ENCODE measurements at places on chromosomes 12 and 14.

- no peak for DNase-seq
These were observed 599.1 kb downstream of the CCER1 start for GRCh38 chr12:90355711-90356355.

GRCh38 chr14:98792171-98792570, 479.8 kb downstream of the BCL11B start:
- no peak for DNase-seq

DNA sequence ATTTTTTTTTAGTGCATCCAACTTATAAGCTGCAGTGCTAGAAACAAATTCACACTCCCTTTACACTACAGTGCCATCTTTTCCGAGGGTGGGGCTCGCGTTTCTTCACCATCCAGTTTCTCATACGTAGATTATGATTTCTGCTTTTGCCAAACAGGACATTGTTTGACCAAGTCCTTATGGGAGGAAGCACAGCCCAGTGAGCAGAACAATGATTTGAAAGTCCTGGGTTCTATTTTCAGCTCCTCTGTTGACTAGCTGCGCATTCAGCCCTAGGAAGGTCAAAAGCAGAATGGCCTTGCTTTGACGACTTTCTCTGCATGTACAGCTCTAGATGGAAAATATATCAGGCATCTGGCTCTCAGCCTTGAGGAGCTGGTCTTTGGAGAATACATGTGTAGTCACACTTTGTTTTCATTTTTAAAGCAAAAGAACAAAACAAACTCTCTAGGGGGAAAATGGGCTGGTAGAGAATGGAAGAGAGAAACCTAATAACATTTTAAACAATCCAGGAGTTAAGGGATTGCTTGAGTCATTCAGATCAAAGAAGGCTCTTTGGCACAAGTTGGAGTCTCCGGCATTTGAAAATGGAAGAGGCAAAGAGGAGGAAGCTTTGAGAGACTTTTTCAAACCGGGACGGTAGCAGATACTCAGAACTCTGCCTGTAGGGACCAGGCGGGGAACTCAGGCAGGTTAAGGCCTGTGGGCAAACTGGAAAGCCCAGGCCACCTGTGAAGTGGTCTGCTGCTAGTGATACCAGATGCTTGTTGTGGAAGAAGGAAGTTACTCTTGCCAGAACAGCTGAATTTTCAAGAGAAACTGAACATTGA, 257.3 kb upstream of the PLEKHG7 start:
- no peak for DNase-seq

DNA sequence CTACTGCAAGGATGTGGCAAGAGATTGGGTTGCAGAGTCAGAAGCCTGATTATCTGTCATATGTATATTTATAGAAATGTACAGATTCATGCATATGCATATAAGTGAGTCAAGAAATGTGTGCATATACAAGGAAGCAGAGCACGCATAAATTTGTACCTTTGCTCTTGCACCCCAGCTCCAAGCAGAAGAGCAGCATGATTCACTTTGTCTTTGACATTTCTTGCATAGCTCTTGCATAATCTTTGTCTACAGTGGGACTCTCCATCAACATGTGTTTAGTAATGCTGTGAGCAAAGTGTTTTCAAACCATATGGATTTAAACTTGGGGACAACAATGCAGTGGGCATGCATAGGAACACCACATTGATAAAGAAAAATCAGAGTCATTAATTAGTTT, 330.7 kb upstream of the DCN start:
- no peak for DNase-seq

DNA sequence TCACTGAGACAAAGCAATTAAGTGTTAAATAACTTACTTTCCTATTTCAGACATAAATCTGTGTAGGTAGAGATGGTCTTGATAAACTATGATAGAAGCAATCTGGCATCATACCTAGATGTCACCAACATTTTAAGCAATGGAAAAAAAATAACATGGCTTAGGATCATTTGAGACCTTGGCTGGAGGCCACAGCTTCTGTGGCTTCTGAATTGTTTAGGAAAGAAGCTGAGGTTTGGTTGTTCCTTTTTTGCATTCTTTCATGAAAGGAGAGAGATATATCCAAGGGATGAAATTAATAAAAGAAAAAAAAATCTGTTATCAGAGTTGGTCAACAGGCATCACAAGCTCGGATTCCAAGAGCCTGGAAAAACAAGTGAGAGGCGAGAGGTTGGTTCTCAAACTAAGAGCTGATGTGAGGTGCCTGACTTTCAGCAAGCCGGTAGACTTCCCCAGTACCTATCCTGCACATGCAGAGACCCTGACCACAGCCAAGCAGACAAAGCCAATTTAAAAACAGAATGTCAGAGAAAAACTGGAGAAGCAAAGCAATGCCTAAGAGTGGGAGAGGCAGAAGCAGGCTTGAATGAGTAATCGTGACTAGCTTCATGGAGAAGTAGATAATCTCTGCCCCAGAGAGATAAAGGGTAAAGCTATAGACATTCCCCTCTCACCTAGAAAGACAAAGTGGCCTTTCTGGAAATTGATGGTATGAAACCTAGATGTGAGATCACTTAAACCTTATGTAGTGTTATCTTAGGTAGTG, 43.4 kb upstream of the ST8SIA1 start:
- DNase-seq: no peak

GRCh38 chr12:123237646-123238329, 4.6 kb downstream of the MTRFR start:
- no peak for DNase-seq

- DNase-seq: no peak
These were observed 35.2 kb downstream of the CRY1 start for GRCh38 chr12:107058190-107058589.

DNA sequence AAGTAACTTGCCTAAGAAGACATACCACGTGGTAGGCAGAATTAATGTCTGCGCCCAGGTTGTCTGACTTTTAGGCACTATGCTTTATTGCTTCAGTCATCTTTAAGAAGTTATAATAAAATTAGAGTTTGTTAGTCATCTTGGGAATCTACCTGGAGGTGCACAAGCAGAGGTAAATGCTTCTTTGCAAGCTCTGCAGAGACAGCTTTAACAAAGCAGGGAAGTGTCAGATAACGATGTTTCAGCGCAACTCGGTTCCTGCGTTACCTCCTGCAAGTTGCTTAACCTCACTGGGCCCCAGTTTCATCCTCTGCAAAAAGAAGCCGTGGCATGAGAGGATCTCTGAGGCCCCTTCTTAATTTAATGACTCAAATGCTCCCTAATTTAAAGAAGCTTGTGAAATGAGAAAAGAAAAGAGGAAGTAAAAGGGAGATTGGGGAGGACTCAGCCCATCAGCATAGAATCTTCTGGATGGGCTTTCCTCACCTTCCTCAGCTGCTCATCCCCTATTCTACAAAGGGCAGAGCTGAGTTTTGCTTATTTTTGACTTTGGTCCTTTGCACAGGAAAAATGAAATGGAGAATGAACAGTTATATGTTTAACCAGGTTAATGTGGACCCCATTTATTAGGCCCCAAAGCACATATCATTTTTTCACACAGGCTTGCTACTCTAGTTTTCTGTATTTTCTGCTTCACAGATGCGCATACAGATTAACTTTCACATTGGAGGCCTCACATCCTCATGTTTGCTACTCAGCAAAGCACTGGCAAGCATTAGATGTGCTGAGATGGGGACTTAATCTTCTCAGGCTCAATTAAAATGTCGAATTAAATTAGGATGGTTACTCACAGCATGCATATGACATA, 5.1 kb downstream of the ARHGDIB start:
- DNase-seq: no peak
